ENCODE measurements at places on chromosomes 1 and 21. TPM values are rescaled to one million over a fixed set of nuclear protein-coding genes. Genes with fewer than 3 reads are reported as not detected.

The RNF186 gene
- not detected for polyA plus RNA-seq

The PLD5 gene
- 1.1 TPM for polyA plus RNA-seq

The UMODL1 gene
- not detected for polyA plus RNA-seq

The RHD gene
- 0.14 TPM for polyA plus RNA-seq

The MTARC1 gene
- polyA plus RNA-seq, result 8.9 TPM

The FCRL6 gene
- polyA plus RNA-seq, result not detected

The TMIGD3 gene
- polyA plus RNA-seq, result 1.1 TPM

The CELA2A gene
- not detected for polyA plus RNA-seq

The CLCA2 gene
- 17.2 TPM for polyA plus RNA-seq

The KIAA0040 gene
- 16.0 TPM for polyA plus RNA-seq

The PCBP3 gene
- 1.3 TPM for polyA plus RNA-seq

The CFAP410 gene
- polyA plus RNA-seq, result 15.1 TPM

Measured in muscle of arm (tissue), 14 donors.